Caco-2 (cell line): ENCODE measurements at places on chromosomes 5 and 9. TPM values are rescaled to one million over a fixed set of nuclear protein-coding genes. Genes with fewer than 3 reads are reported as not detected.

DNA sequence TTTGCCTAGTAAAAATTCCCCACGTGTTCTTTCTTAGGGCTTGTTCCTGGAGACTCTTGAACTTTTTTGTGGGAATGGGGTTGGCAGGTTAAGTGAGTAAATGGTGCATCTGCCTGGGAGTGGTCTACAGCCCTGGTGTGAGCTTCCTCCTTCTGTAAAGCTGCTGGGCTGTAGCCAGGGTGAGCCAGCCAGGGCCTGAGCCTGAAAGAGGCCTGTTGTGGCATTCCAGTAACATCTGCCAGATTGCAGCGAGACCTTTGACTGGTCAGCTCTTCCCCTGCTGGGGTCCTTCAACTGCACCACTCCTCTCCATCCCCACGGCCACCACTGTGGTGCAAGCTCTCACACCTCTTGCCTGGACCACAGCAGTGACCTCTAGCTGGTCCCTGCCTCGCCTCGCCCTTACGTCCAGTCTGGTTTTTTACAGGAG, 47.5 kb downstream of the SLC22A5 start:
- peaks cover 17% of the 10 kb centered on the region for H3K4me1 ChIP-seq
- H3K27ac ChIP-seq = no peak overlapping the region
- no peak for DNase-seq
- no peaks in the 10 kb centered on the region for H3K27me3 ChIP-seq
- no peak overlapping the region for H3K4me3 ChIP-seq

- no peak overlapping the region for H3K27ac ChIP-seq
- H3K4me3 ChIP-seq = no peak overlapping the region
- DNase-seq = no peak
- no peaks in the 10 kb centered on the region for H3K27me3 ChIP-seq
Measured at GRCh38 chr5:67515020-67515689, 318.6 kb upstream of the CD180 start.

Gene SPINK6
- not detected in 2 replicates for total RNA-seq

DNA sequence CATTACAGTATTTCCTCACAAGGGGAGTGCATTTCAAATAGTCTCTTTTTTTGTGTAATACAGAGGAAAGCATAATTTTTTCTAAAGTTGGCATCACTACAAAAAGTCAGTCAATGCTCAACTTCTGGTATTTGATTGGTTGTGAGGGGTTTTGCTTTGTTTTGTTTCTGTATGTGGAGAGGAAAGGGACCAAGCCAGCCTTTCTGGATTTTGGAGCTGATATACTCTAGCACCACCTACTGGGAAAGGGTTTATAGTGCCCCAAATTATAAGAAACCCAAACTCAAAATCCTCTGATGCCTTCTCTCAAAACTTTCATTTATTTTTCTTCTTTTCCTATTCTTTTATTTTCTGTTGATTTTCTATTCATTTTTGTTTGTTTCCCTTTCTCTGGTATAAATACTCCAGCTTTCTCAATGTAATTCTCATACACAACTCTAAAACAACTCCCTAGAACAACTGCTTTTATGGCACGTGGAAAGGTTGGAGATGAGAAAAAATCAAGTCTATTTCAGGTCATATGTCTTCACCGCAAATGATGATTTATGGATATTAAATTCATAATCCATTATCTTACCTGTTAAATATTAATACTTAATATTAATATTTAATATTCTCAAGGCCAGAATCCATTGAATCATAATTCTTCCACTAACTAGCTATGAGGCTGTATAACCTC, 69.5 kb upstream of the ANXA1 start:
- H3K27me3 ChIP-seq = no peaks in the 10 kb centered on the region
- H3K27ac ChIP-seq = no peak overlapping the region
- no peaks in the 10 kb centered on the region for H3K36me3 ChIP-seq
- no peaks in the 10 kb centered on the region for H3K4me1 ChIP-seq
- H3K4me3 ChIP-seq = no peak overlapping the region

Gene CCDC180
- total RNA-seq = 2.3 and 5.9 TPM in 2 replicates

Gene C9orf152
- total RNA-seq = 0.36 and 0.42 TPM in 2 replicates

GRCh38 chr5:34525761-34526160, 130.4 kb upstream of the RAI14 start:
- H3K36me3 ChIP-seq = no peaks in the 10 kb centered on the region
- no peak for DNase-seq
- H3K27me3 ChIP-seq = no peaks in the 10 kb centered on the region
- peaks cover 34% of the 10 kb centered on the region for H3K4me1 ChIP-seq
- no peak overlapping the region for H3K4me3 ChIP-seq

DNA sequence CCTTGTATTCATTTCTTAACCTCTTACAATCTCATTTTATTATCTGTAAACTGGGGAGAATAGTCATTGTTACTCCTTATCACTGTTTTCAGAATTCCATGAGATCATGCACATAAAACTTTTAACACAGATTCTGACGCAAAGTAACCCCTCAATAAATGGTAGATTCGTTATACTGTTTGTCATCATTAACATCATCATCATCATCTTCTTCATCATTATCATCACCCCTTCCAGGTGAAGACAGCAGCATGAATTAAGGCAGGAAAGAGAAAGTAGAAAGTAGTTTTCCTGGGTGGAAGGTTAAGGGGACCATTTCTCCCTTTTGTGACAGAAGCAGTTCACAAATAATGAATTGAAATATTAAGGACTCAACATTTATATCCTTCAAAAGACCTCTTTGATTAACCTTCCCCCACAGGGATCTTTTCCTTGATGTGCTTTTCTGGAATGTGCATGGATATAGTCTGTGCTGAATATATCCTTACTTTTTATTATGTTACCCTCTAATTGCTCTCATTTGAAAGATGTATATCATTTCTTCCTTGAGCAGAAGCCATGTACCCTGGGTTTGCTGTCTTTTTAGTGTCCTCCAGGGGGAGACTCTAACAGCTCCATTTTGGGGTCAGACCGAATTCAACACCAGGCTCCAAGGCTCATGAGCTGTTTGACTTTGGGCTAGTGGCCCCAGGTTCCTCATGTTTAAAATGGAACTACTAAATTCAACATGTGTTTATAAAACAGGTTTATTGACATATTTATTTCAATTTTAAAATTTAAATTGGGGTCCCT, 1029.9 kb upstream of the WWC1 start:
- no peak overlapping the region for H3K27ac ChIP-seq
- no peaks in the 10 kb centered on the region for H3K36me3 ChIP-seq
- no peaks in the 10 kb centered on the region for H3K27me3 ChIP-seq

DNA sequence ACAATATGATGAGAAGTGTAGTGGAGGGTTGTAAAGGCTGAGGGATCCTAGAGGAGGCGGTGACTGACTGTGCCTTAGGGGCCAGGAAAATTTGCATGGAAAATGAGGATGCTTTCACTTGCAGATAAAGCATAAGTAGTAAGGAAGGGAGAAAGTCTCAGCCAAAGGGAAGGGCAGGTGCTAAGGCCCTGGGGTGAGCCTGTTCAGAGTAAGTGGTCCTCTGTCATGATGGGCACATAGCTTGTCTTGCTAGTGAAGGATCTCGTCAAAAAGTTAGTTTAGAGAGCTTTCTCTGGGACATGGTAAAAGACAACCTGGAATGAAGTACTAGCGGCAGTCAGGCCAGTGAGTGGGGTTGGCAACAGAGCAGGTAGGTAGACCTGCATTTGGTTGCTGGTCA, 75.4 kb upstream of the CPLX2 start:
- H3K36me3 ChIP-seq = no peaks in the 10 kb centered on the region
- peaks cover 10% of the 10 kb centered on the region; the same call in 1 of the 2 replicates for H3K4me1 ChIP-seq
- no peak overlapping the region for H3K27ac ChIP-seq
- H3K4me3 ChIP-seq = no peak overlapping the region
- DNase-seq = no peak
- peaks cover 1% of the 10 kb centered on the region; the same call in 1 of the 2 replicates for H3K27me3 ChIP-seq

DNA sequence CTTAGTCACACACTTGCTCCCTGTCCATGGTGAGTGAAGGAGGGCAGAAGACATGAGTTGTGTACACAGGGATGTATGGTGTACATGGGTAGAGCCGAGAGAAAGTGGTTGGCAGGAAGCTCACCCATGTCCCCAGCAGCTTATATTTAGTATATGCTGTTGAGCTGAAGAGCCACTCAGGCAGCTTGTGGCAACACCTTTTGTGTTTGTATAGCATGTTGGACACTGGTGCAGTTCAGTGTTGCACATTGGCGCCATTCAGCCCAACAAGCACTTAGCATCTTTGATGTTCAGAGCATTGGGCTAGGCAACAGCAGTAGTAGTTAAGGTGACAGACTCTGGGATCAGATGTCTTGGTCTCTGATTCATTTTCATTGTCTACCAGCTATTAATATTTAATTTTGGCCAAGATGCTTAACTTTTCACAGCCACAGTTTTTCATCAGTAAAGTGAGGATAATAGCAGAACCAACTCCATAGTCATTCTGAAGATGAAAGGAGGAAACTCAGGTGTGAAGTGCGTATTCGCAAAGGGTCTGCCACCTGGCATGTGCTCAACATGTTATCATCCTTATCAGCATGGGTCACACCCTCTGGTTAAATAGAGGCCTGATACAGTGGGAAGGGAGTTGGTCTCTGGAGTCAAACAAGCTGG, 184.8 kb downstream of the NR3C1 start:
- peaks cover 27% of the 10 kb centered on the region for H3K4me1 ChIP-seq
- no peak for DNase-seq
- H3K27me3 ChIP-seq = no peaks in the 10 kb centered on the region
- H3K4me3 ChIP-seq = no peak overlapping the region

- no peak overlapping the region for H3K4me3 ChIP-seq
- H3K4me1 ChIP-seq = peaks cover 55% of the 10 kb centered on the region
- H3K27ac ChIP-seq = peak overlapping the region; percentile 86
- DNase-seq = peak; percentile 24
Measured at GRCh38 chr5:34411470-34412346, 244.4 kb upstream of the RAI14 start.

Gene NSA2
- total RNA-seq = 190 and 202 TPM in 2 replicates

- H3K4me1 ChIP-seq = peaks cover 11% of the 10 kb centered on the region; the same call in 1 of the 2 replicates
- H3K27ac ChIP-seq = peak overlapping the region; percentile 84
- no peaks in the 10 kb centered on the region for H3K27me3 ChIP-seq
- H3K36me3 ChIP-seq = no peaks in the 10 kb centered on the region
- H3K4me3 ChIP-seq = no peak overlapping the region
Measured at GRCh38 chr9:5884191-5884590, 6.5 kb upstream of the MLANA start.

DNA sequence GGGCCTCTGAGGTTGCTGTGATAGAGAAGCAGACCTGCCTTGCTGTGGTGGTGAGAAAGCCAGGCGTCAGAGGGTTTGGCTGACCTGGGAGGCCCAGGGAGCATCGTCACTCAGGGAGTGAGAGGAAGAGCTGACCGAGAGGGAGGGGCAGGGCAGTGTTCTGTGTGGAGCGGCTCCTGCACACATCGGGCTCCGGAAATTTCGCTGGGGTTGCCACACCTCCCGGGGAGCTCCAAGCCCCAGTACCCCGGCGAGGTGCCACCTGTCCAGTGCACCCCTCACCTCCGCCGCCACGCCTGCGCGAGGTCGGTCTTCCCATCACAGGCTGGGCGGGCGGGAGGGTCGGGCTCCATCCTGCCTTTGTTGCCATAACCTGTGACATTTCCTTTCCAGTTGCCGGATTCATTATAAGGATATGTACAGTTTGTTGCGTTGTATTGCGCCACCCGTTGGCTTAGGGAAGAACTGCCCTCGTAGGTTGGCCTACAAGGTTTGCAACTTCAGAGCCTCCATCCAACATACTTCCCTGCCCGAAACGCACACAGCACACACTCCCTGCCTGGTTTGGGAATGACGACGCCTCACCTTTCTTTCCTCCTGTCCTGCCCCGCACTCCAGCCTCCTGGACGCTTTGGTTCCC, 223.2 kb downstream of the CACNA1B start:
- H3K27me3 ChIP-seq = no peaks in the 10 kb centered on the region
- DNase-seq = no peak
- H3K4me1 ChIP-seq = no peaks in the 10 kb centered on the region
- H3K4me3 ChIP-seq = no peak overlapping the region

Gene GPR151
- not detected in 2 replicates for total RNA-seq

Gene ROPN1L
- 0.48 and 0.58 TPM in 2 replicates for total RNA-seq

- H3K36me3 ChIP-seq = no peaks in the 10 kb centered on the region
- H3K4me3 ChIP-seq = no peak overlapping the region
- DNase-seq = no peak
- no peaks in the 10 kb centered on the region; the same call in 1 of the 2 replicates for H3K27me3 ChIP-seq
Measured at GRCh38 chr5:67194166-67194565, 2.4 kb downstream of the CD180 start.
